ENCODE measurements at places on chromosomes 1 and 21.
A peak's percentile ranks its signal among the peaks of the same experiment; 100 is the strongest.

DNA sequence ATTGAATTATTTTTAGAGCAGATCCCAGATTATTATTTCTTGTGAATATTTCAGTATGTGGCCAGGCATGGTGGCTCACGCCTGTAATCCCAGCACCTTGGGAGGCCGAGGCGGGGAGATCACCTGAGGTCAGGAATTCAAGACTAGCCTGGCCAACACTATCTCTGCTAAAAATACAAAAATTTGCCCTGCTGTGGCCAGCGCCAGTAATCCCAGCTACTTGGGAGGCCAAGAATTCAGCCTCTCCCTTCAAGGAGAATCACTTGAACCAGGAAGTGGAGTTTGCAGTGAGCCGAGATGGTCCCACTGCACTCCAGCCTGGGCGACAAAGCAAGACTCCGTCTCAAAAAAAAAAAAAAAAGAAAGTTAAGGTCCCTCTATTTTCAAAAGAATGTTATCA lies 4.3 kb downstream of the OSBPL9 start:
- no peak for DNase-seq

- DNase-seq, result no peak
Observed at GRCh38 chr21:32437729-32438128, 25.2 kb downstream of the EVA1C start.

DNA sequence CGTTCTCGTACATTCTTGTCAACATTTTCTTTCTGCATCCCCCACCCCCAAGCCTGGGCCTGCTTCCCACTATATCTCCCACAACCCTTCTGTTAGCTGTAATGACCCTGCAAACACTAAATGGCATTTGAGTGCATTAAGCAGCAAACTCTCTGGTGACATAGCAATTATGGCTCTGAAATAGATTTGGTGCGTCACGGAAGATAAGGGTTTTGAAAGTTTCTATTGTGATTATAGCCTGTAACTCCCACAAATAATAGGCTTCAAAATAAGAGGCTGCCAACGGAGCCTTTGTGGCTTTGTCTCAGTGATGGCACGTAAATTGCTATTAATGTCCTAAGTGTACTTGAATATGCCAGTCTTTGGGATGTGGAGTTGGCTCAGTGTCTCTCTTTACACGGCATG lies 277.6 kb downstream of the PBX1 start:
- no peak for DNase-seq

- peak; percentile 78 for DNase-seq
Observed at GRCh38 chr1:14733048-14733778, 134.7 kb downstream of the KAZN start.

GRCh38 chr1:29851691-29852090 lies 615.4 kb downstream of the PTPRU start:
- no peak for DNase-seq

GRCh38 chr1:50700214-50700613 lies 259.9 kb downstream of the FAF1 start:
- peak; percentile 40 for DNase-seq

Data from WERI-Rb-1 (cell line).